Thyroid gland (tissue), 4 donors: ENCODE measurements at places on chromosomes 4 and X. TPM values are rescaled to one million over a fixed set of nuclear protein-coding genes. Genes with fewer than 3 reads are reported as not detected.

The IL9R gene
- total RNA-seq, result not detected

The GATA1 gene
- not detected for total RNA-seq

The MSANTD1 gene
- total RNA-seq, result 4.9 TPM

The NR0B1 gene
- total RNA-seq, result not detected

- H3K4me1 ChIP-seq, result no peaks in the 10 kb centered on the region
- H3K27me3 ChIP-seq, result no peaks in the 10 kb centered on the region
- no peak overlapping the region for H3K27ac ChIP-seq
- DNase-seq, result no peak
Observed at GRCh38 chrX:42824541-42824940, 46.6 kb upstream of the PPP1R2C start.

DNA sequence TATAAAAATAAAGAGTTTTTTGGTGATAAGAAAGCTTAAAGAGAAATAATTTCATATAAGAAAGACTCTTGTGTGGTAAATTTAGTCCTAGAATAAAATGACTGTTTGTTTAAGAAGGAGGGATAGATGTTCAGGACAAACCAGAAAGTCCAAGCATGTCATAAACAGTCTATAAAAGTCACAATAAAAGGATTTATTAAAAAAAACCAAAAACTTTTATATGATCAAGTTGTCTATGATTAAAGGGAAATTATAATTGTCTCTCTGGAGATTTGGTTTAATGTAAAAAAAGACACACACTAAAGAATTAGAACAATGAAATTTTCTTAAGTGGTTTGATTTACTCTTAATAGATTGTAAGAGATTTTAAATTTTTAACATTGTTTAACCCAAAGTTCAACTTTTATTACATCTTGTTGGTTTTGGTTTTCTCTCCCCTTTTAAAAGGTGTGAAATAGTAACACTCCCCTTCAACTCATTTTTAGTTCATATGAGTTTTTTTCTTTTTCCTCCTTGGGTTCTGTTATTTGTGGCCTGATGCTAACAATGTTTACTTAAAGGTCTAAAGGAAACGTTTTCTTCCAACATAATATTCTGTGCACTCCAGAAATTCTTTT, 89.7 kb downstream of the PDHA2 start:
- no peaks in the 10 kb centered on the region for H3K27me3 ChIP-seq
- DNase-seq, result no peak
- H3K4me1 ChIP-seq, result no peaks in the 10 kb centered on the region
- H3K4me3 ChIP-seq, result no peak overlapping the region

The DRP2 gene
- not detected for total RNA-seq

DNA sequence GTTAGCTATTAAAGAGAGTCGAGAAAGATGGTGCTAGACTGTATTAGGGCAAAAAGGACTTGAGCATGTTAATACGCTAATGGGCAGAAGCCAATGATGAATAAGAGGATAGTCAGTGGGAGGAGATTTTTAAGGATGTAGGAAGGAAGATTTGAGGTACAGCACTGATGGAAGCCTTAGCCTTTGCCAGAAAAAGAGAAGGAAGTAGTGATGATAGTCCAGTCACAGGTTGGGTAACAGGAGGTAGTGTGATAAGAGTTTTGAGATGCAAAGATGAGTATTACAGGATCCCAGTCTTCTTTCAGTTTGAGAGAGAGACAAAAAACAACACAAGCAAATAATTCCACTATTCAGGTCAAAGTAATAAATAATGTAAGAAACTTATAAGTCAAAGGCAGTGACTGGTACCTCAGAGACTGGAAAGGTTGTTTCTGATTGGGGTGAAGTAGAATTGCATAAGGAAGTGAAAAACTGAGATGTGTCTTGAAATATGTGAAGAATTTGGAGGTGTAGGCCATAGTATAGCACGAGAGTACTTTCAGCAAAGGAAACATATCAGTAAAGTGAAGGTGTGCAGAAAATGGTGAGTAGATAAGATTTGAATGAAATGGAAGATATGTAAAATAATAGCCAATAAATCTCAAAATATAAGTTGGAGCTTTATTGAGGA, 22.1 kb upstream of the NDNF start:
- no peaks in the 10 kb centered on the region for H3K36me3 ChIP-seq
- no peaks in the 10 kb centered on the region for H3K27me3 ChIP-seq
- H3K27ac ChIP-seq, result no peak overlapping the region
- no peaks in the 10 kb centered on the region for H3K4me1 ChIP-seq
- no peak overlapping the region for H3K4me3 ChIP-seq

- no peaks in the 10 kb centered on the region for H3K36me3 ChIP-seq
- no peaks in the 10 kb centered on the region for H3K27me3 ChIP-seq
- no peaks in the 10 kb centered on the region for H3K4me1 ChIP-seq
- no peak overlapping the region for H3K4me3 ChIP-seq
Observed at GRCh38 chr4:138317175-138317748, 75.1 kb upstream of the SLC7A11 start.

The RTL3 gene
- total RNA-seq, result not detected
